ENCODE measurements at places on chromosomes 5 and 9.

GRCh38 chr5:124614836-124615385, 131.5 kb downstream of the ZNF608 start:
- DNase-seq = no peak

DNA sequence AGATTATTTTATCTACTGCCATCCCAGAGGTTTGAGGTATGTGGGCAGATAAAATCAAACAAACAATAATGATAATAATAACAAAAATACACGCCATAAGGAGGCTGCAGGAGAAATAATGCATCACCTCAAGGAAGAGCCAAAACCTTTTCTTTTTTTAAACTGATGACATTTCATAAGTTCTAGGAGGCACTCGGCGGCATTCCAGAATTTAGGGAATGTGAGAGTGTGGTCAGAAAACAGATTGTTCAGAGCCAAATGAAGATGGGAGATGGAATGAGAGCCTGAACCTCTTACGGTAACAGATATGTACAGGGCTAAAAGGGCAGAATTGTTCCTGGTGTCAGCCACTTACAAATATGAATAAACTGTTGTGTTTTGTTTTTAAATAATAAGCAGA, 615.0 kb upstream of the CHD1 start:
- no peak for DNase-seq

DNA sequence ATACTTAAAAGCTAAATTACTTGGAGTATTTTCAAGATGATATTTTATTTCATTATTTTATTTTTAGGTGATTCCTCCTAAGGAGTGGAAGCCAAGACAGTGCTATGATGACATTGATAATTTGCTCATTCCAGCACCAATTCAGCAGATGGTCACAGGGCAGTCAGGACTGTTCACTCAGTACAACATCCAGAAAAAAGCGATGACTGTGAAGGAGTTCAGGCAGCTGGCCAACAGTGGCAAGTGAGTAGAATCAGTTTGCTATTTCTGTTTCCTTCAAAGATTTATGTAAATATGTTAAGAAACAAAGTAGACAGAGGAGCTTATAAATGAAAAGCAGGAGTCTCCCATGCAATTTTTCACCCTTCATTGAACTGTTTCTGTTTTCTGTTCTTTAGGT, 47.8 kb downstream of the KDM4C start:
- no peak for DNase-seq

GRCh38 chr5:10424124-10424731, 17.5 kb upstream of the ROPN1L start:
- DNase-seq = no peak

DNA sequence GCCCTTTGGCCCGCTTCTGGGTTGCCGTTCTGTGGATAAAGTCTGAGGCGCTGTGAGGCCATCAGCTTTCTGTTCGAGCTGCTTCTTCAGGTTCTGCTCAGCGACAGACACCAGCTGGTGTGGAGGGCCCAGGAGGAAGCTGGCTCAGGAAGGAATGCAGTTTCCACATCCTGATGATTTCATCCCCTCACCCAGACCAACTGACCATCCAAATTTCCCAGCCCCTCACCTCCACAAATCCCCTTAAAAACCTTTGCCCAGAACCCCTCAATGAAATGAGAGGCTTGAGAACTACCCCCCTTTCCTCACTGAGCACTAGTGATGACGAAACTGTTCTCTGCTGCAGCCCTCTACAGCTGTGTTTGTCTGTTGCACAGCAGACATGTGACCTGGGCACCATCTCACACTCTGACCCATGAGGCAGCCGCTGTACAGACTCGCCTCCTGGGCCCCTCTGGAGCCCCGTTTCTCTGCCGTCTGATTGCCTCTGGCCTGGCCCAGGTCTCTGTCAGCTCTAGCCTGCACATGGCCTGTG, 45.4 kb downstream of the SPATA31C2 start:
- no peak for DNase-seq

DNA sequence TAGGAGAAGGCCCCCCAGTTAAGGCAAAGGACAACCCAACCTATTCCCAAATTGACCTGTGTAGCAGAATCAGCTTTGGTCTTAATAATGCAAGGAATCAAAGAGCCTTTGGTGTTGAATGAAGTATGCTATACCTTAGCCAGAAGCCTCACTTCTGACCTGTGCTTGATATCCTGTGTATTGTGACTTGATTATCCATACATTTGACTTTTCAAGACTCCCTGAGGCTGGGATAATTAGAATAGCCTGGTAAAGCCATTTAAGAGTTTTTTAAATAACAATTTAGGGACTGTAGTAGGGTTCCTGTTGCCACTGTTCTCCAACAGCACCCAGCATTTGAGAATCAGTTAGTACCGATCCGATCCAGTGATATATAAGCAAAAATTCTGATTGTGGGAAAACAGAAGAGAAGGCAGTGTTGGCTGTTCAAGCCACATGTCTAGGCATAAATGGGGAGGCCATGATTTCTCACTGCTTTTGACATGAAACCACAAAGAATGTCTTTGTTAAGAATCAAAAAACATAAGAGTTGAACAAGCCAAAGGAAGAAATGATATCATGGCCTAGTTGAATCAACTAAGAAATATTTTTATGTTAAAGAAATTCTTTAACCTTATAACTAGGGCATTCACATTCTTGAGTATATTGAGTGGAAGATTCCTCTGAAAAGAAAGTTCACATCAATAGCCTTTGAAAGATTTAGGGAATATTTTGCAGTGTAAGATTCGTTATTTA, 98.9 kb downstream of the F2RL2 start:
- DNase-seq = no peak

Data from NCI-H1436 treated with DMSO at 0.1 percent for 48 hours (cell line).